ENCODE measurements at places on chromosomes 3 and 15.
A peak's percentile ranks its signal among the peaks of the same experiment; 100 is the strongest.

DNA sequence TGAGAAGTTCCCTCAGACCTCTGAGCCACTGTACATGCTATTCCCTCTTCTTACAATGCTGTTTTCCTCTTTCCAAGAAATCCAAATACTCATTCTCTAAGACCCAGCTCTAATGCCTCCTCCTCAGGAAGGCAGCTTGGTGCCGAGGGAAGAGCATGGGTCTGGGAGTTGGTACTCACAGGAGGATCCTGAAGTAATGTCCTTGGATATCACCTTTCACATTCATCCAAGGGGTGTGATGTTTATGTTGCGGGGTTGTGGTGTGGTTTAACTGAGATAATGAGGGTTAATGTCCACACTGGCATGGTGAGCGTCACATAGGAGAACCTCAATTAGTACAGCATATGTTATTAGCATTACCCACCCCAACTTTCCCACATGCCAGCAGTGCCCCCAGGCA is 31.9 kb downstream of the MYL3 start:
- no peak for DNase-seq

DNA sequence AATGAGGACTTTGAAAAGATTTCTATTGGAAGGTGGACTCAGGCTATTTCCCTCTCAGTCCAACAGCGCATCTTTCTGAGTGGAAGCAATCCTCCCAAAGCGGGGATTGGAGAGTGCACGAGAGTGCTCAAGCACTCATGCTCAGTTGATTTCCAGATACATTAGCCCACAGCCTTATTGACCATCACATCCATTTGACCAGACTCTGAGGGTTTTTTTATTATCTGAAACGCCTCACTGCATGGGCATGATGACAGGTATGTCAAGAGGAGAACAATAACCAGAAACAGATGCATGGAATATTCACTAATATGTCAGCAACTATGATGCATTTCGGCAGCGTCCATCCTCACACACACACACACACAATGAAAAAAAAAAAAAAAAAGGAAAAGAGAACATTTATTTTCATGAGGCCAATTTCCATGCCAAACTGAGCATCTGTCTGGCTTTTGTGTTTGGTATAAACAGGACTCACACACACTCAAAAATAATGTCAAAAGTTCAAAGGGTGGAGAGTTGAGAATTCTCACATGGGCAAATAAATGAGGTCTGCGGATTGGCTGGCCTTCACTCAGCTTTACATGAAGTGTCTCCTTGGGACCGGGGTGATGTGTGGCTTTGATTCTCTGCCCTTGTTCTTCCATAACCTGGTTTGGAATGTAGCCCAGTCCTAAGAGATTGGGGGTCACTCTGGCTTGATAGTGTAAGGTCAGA is 371.6 kb downstream of the MCTP2 start:
- no peak for DNase-seq

- DNase-seq = peak; percentile 77
Observed at GRCh38 chr3:149180057-149180573, 41.5 kb downstream of the CP start.

GRCh38 chr3:46662771-46663551 is 30.5 kb downstream of the ALS2CL start:
- DNase-seq = no peak

DNA sequence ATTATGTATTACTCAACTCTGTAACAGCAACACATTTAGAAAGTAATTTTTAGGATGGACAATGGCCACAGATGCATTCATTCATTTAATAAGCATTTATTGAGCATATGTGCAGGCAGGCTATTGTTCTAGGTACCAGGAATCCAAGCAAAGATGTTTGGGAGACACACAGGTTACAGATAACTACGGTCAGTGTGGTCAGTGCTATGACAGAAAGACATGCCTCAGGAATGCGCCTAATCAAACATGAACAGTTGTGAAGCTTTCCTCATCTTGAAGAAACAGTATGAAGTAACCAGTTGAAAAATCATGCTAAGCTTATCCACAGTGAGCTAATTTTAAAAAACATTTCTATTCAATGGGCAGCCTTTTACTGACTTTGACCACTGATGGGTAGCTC is 155.4 kb upstream of the CCDC54 start:
- DNase-seq = peak; percentile 31

DNA sequence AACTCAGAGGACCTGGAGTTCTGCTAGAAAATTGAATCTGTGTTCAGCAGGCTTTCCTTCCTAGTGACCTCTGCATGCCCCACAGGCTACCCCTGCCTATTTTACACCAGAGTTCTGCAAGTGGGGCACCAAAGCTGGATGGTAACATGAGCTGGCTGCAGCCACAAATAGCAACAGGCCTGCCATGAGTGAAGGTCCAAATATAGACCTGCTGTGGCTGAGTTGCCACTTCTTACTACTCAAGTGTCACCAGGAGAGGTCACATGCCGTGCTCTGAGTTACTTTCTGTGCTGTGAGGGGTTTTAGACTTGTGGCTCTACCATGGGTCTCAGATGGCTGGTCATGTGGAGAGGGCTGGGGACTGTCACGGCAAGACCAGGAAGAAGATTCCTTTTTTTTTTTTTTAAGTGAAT is at the start of gene FSD2:
Gene FSD2, minus strand, starts transcription at position 76 of the 413 bp plus-strand sequence. CDS start 18,679 bp downstream, outside the sequence.
- no peak for DNase-seq

DNA sequence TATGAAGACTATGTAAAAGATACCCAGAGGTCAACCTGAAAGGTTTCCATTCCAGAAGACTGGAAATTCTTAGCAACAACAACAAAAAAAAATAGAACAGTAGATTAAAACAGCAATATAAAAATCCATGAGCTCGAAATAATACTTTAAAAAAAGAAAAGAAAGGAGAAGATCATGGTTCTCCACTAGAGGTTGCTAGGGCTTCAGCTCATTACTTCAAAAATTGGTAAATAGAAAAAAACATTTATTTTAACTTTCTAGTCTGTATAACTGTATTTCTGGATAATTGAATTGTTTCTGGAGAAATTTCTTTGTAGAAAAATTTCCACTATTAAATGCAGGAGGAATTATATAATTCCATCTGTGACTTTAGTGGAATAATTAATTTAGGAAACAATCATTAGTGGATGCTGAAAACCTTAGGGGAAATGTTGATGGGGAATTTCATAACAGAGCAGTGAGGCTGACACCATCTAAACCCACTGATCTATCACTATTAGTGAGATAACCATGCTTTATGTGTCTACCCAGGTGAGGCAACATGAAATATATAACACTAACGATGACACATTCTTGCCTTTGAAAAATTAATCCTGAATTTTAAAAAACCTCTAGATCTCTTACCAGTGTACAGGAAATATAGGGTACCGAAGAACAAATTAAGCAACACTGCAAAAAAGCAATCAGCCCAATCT is 62.5 kb upstream of the SNRK start:
- no peak for DNase-seq

DNA sequence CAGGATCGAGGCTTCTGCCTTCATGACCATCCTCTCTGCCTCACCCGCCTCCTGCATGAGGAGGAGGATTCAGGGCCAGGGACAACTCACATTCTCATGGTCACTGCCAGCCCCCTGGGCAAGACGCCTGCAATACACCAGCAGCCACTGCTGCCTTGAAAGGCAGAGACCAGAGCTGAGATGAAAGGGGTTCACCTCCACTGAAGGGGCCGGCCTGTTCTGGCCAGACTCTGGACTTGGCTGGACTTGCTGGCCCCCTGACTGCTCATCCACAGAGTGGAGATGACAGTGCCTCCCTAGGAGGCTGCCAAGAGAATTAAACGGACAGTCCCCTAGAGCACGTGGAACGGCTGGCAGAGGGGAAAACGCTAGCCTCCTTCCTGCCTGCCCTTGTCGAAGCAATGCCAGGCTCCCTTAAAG is 35.2 kb downstream of the MGLL start:
- DNase-seq = no peak

- peak; percentile 31 for DNase-seq
Observed at GRCh38 chr3:151282921-151283320, 4.6 kb upstream of the P2RY14 start.

GRCh38 chr3:10366651-10367101 is 45.8 kb upstream of the SEC13 start:
- DNase-seq = peak; percentile 94
